ENCODE measurements at places on chromosomes 7 and 10. TPM values are rescaled to one million over a fixed set of nuclear protein-coding genes. Genes with fewer than 3 reads are reported as not detected.

NYAP1 gene
- total RNA-seq, result 7.0 TPM

FRMD4A gene
- total RNA-seq, result 11.8 TPM

MLXIPL gene
- total RNA-seq, result 1.5 TPM

RPP30 gene
- 32.9 TPM for total RNA-seq

ATP5F1C gene
- total RNA-seq, result 278 TPM

SHTN1 gene
- 2.9 TPM for total RNA-seq

TRIL gene
- total RNA-seq, result 0.72 TPM

CYP2C19 gene
- total RNA-seq, result not detected

GBX1 gene
- total RNA-seq, result not detected

NSUN6 gene
- 3.8 TPM for total RNA-seq
